Peyer's patch (tissue), 4 donors: ENCODE measurements at places on chromosomes 4 and X. TPM values are rescaled to one million over a fixed set of nuclear protein-coding genes. Genes with fewer than 3 reads are reported as not detected.
A peak's percentile ranks its signal among the peaks of the same experiment; 100 is the strongest.

- H3K4me1 ChIP-seq, result no peaks in the 10 kb centered on the region
- no peak overlapping the region for H3K4me3 ChIP-seq
- H3K27ac ChIP-seq, result no peak overlapping the region
These were observed 21.6 kb downstream of the CD38 start for GRCh38 chr4:15799701-15800100.

DNA sequence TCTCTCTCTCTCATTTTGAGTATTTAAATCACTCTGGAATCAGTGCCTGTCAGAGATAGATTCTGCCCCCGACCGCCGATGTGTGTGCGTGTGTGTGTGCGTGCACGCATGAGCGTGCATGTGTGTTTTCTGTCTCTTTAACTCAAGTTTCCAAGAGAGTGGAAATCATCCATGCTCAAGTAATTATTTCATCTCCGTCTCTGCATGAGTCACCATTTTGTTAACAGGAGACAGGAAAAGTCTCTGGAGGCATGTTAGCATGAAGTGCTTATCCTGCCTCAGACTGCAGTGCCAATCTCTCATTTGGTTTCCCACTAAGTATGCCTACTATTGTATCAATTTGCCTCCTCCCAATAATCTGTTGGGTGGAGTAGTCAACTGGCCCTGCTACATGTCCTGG is 182.9 kb upstream of the NHS start:
- no peak for DNase-seq
- no peak overlapping the region for H3K4me3 ChIP-seq
- no peak overlapping the region for H3K27ac ChIP-seq
- no peaks in the 10 kb centered on the region for H3K27me3 ChIP-seq

DNA sequence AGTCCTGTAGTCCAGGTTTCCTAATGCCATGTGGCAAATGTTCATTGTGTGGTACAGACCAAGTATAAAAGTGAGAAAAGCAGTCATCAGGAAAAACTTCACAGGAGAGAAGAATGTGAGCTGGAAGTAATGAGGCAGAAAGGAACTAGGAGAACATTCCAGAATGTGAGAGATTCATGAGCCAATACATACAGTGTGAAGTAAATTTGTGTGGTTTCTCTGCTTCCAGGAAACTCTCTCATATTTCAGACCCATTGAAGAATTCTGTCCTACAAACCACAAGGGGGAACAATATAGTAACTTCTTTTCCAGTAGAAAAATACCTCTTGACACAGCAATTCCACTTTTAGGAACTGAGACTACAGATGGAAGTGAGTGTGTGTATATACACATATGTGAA is 136.5 kb downstream of the RNF150 start:
- DNase-seq, result no peak
- no peaks in the 10 kb centered on the region for H3K4me1 ChIP-seq
- H3K4me3 ChIP-seq, result no peak overlapping the region
- no peaks in the 10 kb centered on the region for H3K36me3 ChIP-seq
- no peak overlapping the region for H3K27ac ChIP-seq
- no peaks in the 10 kb centered on the region for H3K27me3 ChIP-seq

The GPR82 gene
- total RNA-seq, result 1.7 TPM

The OCRL gene
- total RNA-seq, result 23.1 TPM

- peak overlapping the region; percentile 66 for H3K4me3 ChIP-seq
- no peaks in the 10 kb centered on the region for H3K27me3 ChIP-seq
- H3K27ac ChIP-seq, result peak overlapping the region; percentile 69
- no peaks in the 10 kb centered on the region for H3K4me1 ChIP-seq
- no peaks in the 10 kb centered on the region for H3K36me3 ChIP-seq
These were observed 1.7 kb downstream of the FGD1 start for GRCh38 chrX:54494166-54494988.

DNA sequence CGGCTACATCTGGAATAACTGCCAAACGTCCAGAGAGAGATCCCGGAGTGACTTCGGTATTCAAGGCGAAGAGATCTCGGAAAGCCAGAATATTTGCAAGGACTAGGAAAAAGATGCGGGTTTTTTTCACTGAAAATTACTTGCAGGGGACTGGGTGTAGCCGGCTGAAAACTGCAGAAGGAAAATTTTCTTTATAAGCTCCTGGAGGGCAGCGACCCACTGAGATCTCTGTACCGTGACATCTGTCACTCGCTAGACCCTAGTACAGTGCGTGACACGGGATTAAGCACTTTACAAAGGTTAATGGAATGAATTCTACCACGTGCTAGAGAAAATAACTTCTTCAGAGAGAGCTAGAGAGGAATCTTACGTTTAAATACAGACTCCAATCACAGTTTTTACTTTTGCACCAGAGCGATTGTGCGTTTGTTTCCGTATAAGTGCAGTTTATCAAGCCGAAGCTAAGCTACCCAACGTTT is 1.1 kb upstream of the LCORL start:
- H3K27me3 ChIP-seq, result no peaks in the 10 kb centered on the region
- H3K36me3 ChIP-seq, result no peaks in the 10 kb centered on the region
- peak overlapping the region; percentile 89 for H3K27ac ChIP-seq
- DNase-seq, result no peak

DNA sequence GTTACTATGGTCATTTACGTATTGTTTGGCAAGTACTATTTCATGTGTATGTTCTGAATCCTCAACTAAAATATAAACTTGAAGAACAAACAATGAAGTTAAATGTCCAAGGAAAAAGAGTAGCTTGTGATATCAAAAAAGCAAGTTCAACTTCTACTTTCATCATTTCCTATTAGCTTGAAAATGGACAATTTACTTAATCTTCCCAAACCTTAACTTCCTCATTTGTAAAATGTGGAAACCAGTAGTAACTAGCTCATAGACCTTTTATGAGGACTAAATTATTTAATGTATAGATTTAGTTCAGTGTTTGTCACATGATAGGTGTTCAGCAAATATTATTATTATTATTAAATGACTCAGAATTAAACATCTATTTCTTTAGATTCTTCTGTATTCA is 276.8 kb upstream of the TET2 start:
- H3K36me3 ChIP-seq, result no peaks in the 10 kb centered on the region
- H3K4me1 ChIP-seq, result no peaks in the 10 kb centered on the region
- no peaks in the 10 kb centered on the region for H3K27me3 ChIP-seq
- no peak overlapping the region for H3K27ac ChIP-seq
- DNase-seq, result no peak

The AFAP1 gene
- 15.8 TPM for total RNA-seq

DNA sequence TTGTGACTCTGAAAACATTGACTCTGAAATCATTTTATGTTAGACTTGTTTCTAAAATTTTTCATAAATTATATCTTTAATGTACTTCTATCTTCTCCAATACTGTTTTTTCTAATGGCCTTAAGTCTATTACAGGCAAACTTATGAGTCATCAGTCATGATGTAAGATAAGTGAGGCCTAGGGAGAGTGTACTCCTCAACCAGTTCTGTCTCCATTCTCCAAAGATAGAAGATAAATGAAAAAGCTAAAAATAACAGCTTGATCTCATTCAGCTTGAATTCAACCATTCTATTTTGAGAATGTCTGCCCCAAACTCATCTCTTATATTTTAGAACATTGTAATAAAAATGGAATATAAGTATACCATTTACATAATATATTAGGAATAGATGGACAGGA is 34.5 kb downstream of the STBD1 start:
- no peak overlapping the region for H3K27ac ChIP-seq
- H3K36me3 ChIP-seq, result no peaks in the 10 kb centered on the region
- DNase-seq, result no peak
- no peak overlapping the region for H3K4me3 ChIP-seq
- H3K27me3 ChIP-seq, result no peaks in the 10 kb centered on the region
